ENCODE measurements at places on chromosomes 16 and 17.

GRCh38 chr16:14489460-14489859 lies 140.6 kb downstream of the PARN start:
- peaks cover 22% of the 10 kb centered on the region for H3K4me1 ChIP-seq
- H3K36me3 ChIP-seq, result peaks cover 3% of the 10 kb centered on the region
- no peak for DNase-seq
- no peak overlapping the region for H3K4me3 ChIP-seq

GRCh38 chr16:51523400-51523799 lies 372.3 kb upstream of the SALL1 start:
- no peaks in the 10 kb centered on the region for H3K36me3 ChIP-seq
- no peak overlapping the region for H3K4me3 ChIP-seq
- no peak for DNase-seq
- no peaks in the 10 kb centered on the region for H3K27me3 ChIP-seq

- DNase-seq, result no peak
- no peaks in the 10 kb centered on the region for H3K27me3 ChIP-seq
- peaks cover 12% of the 10 kb centered on the region for H3K36me3 ChIP-seq
- peak overlapping the region; percentile 7 for H3K27ac ChIP-seq
- peak overlapping the region; percentile 3 for H3K4me3 ChIP-seq
These were observed 1.9 kb downstream of the LYRM1 start for GRCh38 chr16:20902426-20902825.

DNA sequence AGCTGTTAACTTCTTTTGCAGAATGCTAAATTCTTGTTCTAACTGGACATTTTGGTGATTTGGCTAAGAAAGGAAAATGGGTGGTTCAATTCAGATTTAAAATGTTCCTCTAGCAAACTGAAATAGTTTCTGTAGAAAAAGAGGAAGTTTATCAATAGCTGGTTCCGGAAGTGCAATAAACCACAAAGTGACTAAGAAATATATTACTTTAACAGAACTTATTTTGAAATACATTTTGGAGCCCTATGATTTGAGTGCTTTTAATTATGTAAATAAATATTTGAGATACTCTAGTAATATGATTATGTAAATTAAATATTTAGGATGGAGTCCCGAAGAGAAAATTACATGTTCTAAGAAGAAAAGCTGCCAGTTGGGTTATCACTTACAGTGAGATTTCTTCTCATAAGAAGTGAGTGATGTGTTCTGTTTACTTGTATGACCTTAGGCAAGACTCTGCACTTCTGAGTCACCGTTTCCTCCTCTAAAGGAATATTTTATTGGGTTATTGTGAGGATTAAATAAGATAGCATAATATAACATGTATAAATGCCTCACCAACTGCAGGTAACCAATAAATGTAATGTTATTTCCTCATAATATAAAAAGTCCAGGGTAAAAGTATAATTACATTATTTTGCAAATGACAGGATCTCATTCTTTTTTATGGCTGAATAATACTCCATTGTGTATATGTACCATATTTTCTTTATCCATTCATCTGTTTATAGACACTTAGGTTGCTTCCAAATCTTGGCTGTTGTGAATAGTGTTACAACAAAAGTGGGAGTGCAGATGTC lies at the start of gene EVI2B:
Gene EVI2B, minus strand, starts transcription at position 73 of the 800 bp plus-strand sequence. CDS start 8,445 bp downstream, outside the sequence.
- H3K36me3 ChIP-seq, result peaks cover 19% of the 10 kb centered on the region
- H3K27ac ChIP-seq, result peak within 1 kb of the TSS; percentile 94
- H3K4me3 ChIP-seq, result peak within 1 kb of the TSS; percentile 84
- no peak for DNase-seq

GRCh38 chr16:52367821-52368220 lies 179.1 kb downstream of the TOX3 start:
- H3K4me1 ChIP-seq, result no peaks in the 10 kb centered on the region
- DNase-seq, result no peak
- H3K4me3 ChIP-seq, result no peak overlapping the region
- no peak overlapping the region for H3K27ac ChIP-seq
- H3K36me3 ChIP-seq, result no peaks in the 10 kb centered on the region
- H3K27me3 ChIP-seq, result no peaks in the 10 kb centered on the region

DNA sequence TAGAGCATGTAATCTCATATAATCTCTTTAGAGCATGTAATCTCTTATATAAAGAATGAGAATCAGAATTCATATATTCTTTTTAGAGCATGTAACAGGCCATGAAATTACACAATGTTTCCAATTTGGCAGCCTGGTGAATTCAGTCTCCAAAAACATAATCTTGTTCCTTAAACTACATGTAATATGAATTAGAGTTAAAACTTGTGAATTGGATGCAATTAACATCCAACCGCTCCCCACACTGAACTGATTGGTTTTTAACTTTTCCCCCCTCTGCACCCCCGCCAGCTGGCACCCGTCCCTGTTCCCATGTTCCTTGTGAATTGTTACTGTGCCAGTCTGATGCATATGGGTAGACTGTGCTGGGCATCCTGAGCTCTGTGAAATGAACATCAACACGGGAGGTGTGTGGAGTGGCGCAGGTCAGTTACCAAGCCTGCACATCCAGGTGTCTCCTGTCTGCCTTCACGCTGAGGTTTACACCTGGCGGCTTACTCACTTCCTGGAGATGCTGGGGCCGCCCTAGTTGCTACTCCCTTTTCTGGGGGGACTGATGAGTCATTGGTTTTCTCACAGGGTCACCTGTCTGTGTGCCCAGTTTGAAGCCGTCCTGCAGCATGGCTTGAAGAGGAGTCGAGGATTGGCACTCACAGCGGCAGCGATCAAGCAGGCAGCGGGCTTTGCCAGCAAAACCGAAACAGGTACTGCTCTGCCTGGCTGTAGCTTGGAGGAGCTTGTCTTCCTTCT lies 50.4 kb downstream of the SNX29 start:
- no peaks in the 10 kb centered on the region for H3K27me3 ChIP-seq
- no peak for DNase-seq
- no peak overlapping the region for H3K4me3 ChIP-seq
- peaks cover 5% of the 10 kb centered on the region for H3K4me1 ChIP-seq

All from activated CD4-positive, alpha-beta memory T cell treated with anti-CD3 and anti-CD28 coated beads for 36 hours (primary cell).